Muscle of back (tissue), 13 donors: ENCODE measurements at places on chromosomes 11 and 22.

- no peak for DNase-seq
Observed at GRCh38 chr22:35830305-35830704, 112.6 kb downstream of the APOL5 start.

GRCh38 chr11:13364388-13364787, 86.8 kb downstream of the BMAL1 start:
- no peak for DNase-seq

DNA sequence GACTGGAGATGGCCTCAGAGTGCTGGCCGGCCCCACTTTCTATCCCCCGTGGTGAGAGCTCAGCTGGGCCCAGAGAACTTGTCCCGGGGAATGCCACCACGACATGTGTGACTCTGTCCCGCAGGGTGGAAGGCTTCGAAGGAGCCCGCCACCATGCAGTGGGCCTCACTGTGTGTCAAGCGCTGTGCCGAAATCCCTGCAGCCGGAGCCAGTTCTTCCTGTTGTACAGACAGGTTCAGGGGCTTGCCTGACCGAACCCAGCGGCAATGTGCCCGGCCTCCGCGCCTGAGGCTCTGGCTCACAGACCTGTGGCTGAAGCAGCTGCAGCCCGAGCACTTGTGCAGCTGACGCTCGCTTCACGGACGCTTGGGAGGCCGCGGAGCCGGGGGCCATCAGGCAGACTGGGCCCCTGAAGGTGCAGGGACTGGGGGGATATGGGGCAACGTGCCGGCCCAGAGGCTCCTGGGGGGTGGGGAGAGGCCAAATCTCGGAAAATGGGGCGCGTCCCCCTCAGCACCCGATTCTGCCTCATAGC, 650 bp downstream of the PPM1F start:
- peak; percentile 80 for DNase-seq

GRCh38 chr11:73553266-73553665, 44.6 kb downstream of the FAM168A start:
- no peak for DNase-seq

GRCh38 chr11:112228706-112229105, 2.5 kb downstream of the PTS start:
- DNase-seq = no peak

DNA sequence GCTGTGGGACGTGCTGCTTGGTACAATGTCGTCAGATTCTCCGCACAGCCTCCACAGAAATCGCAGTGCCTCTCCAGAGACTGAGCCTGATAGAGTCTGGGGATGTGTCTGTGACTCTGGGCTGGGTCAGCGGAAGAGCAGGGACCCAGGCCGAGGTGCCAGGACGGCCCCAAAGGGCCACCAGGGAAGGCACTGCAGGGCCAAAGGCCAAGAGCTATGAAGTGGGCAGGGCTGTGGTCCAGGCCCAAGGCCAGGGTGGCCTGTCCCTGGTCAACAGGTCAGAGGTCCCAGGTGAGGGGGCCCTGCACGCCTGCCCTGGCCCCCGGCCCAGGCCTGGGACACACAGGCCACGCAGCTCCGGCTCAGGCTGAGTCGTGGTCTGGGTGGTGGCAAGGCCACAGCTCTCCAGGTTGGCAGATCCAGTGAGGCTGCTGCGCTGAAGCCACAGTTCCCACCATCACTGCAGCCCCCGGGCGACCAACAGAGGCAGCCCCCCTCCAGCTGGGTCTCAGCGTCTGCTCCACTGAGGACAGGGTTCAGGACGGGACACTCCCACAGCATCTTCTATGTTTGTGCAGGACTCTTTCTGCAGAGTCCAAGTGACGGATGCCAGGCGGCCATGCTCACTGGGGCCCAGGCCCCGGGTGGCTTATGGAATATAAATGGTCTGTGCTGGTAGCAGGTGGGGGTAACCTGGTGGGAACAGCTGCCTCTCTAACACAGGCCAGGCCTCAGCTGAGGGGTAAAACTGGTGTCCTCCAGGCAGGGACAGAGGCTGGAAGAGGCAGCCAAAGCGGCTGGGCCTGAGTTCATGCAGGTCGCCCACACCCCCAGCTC, 4.8 kb upstream of the PIM3 start:
- no peak for DNase-seq
